ENCODE measurements at places on chromosomes 4 and X. TPM values are rescaled to one million over a fixed set of nuclear protein-coding genes. Genes with fewer than 3 reads are reported as not detected.

- H3K27me3 ChIP-seq = no peaks in the 10 kb centered on the region
- H3K4me1 ChIP-seq = no peaks in the 10 kb centered on the region
- H3K27ac ChIP-seq = no peak overlapping the region
- no peak for DNase-seq
- no peaks in the 10 kb centered on the region for H3K36me3 ChIP-seq
These were observed 165.1 kb downstream of the GPAT3 start for GRCh38 chr4:83701041-83701440.

GRCh38 chr4:170949084-170949483 lies 859.3 kb upstream of the AADAT start:
- no peak for DNase-seq
- H3K4me3 ChIP-seq = no peak overlapping the region
- no peaks in the 10 kb centered on the region for H3K27me3 ChIP-seq

- H3K27me3 ChIP-seq = no peaks in the 10 kb centered on the region
- H3K4me1 ChIP-seq = no peaks in the 10 kb centered on the region
- no peak overlapping the region for H3K27ac ChIP-seq
- no peaks in the 10 kb centered on the region for H3K36me3 ChIP-seq
- no peak for DNase-seq
- no peak overlapping the region for H3K4me3 ChIP-seq
These were observed 158.2 kb upstream of the DDIT4L start for GRCh38 chr4:100348473-100348872.

DNA sequence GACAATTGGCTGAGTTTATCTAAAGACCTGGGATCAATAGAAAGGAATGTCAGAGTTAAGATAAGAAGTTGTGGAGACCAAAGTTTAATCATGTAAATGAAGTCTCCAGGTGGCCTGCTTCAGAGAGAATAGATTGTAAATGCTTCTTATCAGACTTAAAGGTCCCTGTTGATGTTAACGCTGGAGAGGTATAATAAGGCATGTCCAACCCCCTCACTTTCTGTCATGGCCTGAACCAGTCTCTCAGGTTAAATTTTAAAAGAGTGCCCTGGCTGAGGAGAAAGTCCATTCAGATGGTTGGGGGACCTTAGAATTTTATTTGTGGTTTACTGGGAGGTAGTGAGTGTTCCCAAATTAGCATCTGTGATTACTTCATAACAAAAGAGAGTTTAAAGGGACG lies 86.7 kb downstream of the AKAP4 start:
- no peaks in the 10 kb centered on the region for H3K36me3 ChIP-seq
- no peak overlapping the region for H3K4me3 ChIP-seq
- DNase-seq = no peak

DNA sequence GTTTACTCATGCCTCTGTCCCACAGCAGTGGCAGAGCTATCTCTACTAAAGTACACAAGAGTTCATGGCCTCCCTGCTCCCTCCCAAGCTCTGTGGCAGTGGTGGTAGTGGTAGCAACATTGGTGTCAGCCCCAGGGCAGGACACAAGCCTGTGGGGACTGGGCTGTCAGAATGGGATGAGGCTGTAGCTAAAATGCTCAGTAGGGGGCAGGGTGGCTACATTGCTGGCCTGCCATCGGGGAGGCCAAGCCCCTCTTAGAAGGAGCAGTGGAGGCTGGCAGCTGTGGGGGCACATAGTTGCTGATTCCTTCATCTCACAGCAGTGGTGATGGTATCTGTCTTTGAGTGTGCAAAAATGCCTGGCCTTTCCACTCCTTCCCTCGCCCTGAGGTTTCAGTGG lies 461.7 kb downstream of the PCDH18 start:
- no peaks in the 10 kb centered on the region for H3K27me3 ChIP-seq
- H3K4me1 ChIP-seq = no peaks in the 10 kb centered on the region
- no peak for DNase-seq
- H3K4me3 ChIP-seq = no peak overlapping the region

- no peak overlapping the region for H3K27ac ChIP-seq
- no peak overlapping the region for H3K4me3 ChIP-seq
These were observed 96.0 kb downstream of the RASGEF1B start for GRCh38 chr4:81375745-81376144.

DNA sequence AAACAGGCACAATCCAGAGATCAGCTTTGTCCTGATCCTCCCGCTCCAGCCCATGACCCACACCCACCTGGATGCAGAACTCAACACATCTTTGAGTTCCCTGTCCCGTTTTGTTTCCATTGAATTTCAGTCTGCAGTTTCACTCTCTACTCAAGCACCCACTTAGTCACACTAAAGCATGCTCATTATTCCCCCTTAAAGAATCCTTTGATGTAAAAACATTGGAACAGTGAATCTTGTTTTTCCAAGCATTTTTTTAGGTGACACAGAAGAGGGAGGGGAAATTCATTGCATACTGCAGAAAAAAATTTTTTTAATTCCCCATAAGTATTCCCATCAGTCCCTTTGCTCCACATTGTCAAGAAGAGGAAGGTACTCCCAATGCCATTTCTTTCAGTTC lies 249.7 kb upstream of the TTC29 start:
- DNase-seq = no peak
- H3K36me3 ChIP-seq = no peaks in the 10 kb centered on the region
- H3K4me3 ChIP-seq = no peak overlapping the region
- H3K27me3 ChIP-seq = no peaks in the 10 kb centered on the region
- H3K27ac ChIP-seq = no peak overlapping the region

DNA sequence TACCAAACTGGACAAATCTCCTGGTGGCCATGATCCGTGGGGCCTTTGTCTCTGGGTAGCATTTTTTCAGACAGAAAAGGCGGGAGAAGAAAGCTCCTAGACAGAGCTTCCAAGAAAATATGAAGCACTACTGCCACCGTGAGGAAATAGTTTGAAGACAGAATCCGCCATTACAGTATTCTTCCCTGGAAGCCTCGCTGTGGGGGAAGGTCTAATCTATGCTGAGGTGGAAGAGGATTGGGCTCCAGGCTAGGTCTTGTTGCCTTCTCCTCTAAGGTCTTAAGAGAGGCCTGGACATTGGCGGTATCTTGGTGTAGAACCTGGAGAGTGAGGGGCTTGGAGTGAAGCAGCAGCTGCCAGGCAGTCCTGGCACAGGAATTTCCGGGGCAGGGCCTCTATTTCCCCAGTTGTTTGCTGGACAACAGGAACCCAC lies 218.9 kb downstream of the OR13H1 start:
- no peak overlapping the region for H3K27ac ChIP-seq
- no peak overlapping the region for H3K4me3 ChIP-seq
- DNase-seq = no peak

- no peak for DNase-seq
- peaks cover 13% of the 10 kb centered on the region for H3K4me1 ChIP-seq
- H3K27ac ChIP-seq = peak overlapping the region; percentile 89
- no peak overlapping the region for H3K4me3 ChIP-seq
These were observed 94.4 kb downstream of the ARHGAP10 start for GRCh38 chr4:147826288-147826646.

- no peak overlapping the region for H3K27ac ChIP-seq
- H3K36me3 ChIP-seq = peaks cover 5% of the 10 kb centered on the region
- no peaks in the 10 kb centered on the region for H3K27me3 ChIP-seq
These were observed 51.2 kb downstream of the DCUN1D4 start for GRCh38 chr4:51894059-51894645.

GRCh38 chrX:104995546-104995945 lies 224.9 kb downstream of the TEX13A start:
- H3K4me3 ChIP-seq = no peak overlapping the region
- H3K4me1 ChIP-seq = no peaks in the 10 kb centered on the region
- no peaks in the 10 kb centered on the region for H3K27me3 ChIP-seq
- no peak overlapping the region for H3K27ac ChIP-seq
- no peak for DNase-seq

DNA sequence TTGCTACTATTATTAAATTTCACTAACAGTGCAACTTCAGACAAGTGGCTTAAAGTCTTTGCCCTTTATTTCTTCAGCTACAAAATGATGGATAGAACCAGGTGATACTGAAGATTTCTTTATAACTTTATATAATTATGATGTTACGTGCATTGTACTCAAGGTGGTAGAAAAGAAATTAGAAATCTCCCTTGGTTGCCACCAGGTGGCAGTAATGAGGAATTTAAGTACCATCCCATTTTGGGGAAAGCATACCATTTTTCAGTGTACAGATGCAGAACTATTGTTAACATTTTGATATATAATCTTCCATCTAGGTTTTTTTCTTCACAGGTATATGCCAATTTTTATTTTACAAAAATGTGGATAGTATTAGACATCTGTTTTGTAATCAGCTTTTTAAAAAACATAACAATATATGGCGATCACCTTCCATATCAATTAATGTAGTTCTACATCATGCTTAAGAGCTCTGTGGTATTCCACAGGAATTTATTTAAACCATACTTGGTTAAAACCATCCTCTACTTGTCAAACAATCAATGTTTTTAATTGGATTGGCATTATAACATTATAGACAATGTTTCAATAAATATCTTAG lies 37.7 kb upstream of the RAB33B start:
- no peaks in the 10 kb centered on the region for H3K36me3 ChIP-seq
- no peaks in the 10 kb centered on the region for H3K27me3 ChIP-seq
- no peaks in the 10 kb centered on the region for H3K4me1 ChIP-seq
- no peak overlapping the region for H3K4me3 ChIP-seq

DNA sequence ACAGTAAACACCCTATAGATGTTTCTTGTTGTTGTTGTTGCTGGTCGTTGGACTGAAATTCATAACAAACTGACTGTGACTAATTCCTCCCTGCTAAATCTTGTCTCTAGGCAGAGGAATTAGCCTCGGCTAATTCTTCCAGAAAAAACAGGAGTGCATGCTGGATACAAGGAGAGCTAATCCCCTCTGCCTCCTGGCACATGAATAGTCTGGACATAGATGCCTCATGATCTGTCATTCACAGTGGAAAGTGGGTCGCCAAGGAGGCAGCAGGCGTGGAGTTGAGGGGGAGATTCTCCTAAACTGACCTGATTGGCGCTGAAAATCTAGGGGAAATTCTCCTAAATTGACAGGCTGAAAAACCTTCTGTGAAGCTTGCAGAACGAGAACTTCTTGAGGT lies 220.1 kb downstream of the DCTD start:
- H3K27me3 ChIP-seq = no peaks in the 10 kb centered on the region
- no peak for DNase-seq
- no peaks in the 10 kb centered on the region for H3K4me1 ChIP-seq
- no peaks in the 10 kb centered on the region for H3K36me3 ChIP-seq
- no peak overlapping the region for H3K27ac ChIP-seq

GRCh38 chr4:26050671-26051070 lies 136.7 kb downstream of the SMIM20 start:
- H3K27ac ChIP-seq = no peak overlapping the region
- H3K4me3 ChIP-seq = no peak overlapping the region
- H3K36me3 ChIP-seq = no peaks in the 10 kb centered on the region
- no peak for DNase-seq
- H3K4me1 ChIP-seq = no peaks in the 10 kb centered on the region

GPR50 gene
- not detected for total RNA-seq

PRSS12 gene
- 0.18 TPM for total RNA-seq

C4orf36 gene
- not detected for total RNA-seq
